Stimulated activated CD4-positive, alpha-beta T cell treated with anti-CD3 and anti-CD28 coated beads, Interleukin-2, amount 100 ng/mL, for 4 hours (primary cell): ENCODE measurements at places on chromosomes 5 and 9.

DNA sequence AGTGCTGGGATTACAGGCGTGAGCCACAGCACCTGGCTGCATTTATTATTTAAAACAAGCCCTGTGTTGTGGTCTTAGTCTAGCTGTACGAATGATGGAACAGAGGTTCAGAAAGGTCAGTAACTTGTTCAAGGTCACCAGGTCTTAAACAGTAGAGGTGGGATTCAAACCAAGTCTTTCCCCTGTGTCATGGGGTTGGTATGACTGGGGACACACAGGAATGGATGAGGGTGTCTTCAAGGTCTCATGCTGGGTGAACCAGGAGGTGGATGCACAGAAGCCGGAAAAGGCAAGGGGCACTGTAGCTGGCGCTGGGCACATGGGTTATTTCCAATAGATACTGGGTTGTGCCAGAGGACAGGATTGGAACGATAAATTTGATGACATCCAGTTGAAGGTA is 32.2 kb upstream of the TJP2 start:
- no peak for DNase-seq

DNA sequence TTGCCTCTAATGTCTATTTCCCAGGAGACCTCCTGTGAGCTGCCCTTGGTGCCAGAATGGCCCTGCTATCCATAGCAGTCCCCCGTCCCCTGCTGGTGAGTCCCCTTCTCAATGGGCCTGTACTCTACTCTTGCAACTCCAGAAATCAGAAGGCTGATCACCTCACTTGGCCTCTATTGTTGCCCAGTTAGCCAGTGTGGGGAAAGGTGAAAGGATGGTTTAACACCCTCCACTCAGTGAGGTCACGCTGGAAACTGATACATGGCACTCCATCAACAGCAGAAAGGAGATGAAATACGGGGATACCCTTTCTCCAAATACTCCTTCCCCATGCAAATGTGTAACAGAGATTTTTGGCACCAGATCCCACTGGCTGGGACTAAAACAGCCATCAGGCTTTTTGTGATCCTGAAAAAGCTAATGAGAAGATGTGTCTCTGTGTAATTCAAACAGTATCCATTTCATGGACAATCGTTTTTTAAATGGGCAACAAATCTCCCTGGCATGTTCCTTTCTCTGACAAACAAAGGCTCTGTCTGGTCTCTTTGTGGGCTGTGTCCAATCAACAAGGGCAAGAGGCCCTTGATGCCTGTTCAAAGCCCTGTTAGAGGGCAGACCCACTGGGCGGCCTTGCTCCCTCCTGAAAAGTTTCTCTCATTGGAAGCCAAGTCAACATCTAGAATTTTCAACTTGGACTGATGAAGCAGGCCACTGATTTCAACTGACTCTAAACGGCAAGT is 343.7 kb downstream of the SPOCK1 start:
- DNase-seq, result no peak

DNA sequence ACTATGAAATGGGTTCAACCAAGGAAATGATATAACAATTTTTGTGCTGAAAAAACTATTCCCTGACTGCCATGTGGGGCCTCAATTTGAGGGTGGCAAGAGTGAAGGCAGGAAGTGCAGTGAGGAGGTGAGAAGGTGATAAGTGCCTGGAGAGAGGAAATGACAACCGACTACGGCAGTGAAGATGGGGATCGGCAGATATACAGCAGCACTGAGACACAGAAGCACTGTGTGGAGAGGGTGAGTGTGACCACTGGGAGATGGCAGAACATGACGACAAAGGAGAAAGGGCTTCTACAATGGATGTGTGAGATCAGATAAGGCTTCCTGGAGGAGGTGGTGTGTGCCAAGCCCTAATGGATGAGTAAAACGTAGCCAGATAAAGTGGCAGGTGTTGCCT is 271.8 kb downstream of the TRIM32 start:
- DNase-seq, result no peak

DNA sequence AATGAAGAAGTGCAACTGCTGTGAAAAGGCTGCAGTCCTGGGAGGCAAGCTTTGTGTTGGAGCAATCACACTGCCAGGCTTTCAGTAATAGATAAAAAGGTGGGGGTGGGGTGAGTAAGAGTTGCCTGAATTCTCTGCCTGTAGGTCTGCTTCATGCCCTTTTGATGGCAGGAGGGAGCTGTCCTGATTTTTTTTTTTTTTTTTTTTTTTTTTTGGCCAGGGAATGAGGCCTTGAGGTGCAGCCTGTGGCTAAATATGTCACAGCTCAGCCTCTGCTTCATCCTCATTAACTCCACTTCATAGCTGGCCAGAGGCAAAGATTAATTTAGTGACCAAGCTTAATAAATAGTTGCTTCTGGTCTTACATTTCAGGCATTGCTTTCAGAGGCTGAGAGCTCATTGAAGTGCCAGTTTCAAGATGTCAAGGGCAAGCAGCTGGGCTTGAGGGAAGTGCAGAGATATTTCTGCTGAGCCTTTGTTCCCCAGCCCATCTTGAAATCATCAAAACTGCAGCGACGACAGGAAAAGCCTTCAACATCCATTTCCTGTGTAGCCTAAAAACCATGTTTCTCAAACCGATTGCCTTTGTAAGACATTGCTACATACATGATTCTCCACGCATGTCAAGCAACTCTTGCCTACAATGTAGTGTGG is 134.7 kb downstream of the MACIR start:
- no peak for DNase-seq

- no peak for DNase-seq
Observed at GRCh38 chr9:114282926-114283325, 40.0 kb upstream of the ORM1 start.

GRCh38 chr9:38227061-38227540 is 158.1 kb upstream of the SHB start:
- DNase-seq, result peak; percentile 57

DNA sequence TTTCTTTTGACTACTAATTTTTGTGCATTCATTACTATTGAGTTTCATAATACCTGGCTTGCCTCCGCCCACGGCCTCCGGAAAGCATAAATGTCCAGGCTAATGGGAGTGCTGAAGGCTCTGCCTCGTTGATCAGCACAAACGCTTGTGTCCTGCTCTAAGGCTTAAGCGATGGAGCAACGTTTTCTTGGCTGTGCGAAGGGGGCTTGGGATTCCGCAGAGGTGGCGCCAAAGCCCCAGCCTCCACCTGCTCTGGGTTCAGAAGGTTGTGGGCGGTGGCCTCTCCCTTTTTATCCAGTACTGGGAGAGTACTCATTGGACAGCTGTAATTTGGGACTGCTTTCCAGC is 19.7 kb downstream of the ANXA2R start:
- no peak for DNase-seq

DNA sequence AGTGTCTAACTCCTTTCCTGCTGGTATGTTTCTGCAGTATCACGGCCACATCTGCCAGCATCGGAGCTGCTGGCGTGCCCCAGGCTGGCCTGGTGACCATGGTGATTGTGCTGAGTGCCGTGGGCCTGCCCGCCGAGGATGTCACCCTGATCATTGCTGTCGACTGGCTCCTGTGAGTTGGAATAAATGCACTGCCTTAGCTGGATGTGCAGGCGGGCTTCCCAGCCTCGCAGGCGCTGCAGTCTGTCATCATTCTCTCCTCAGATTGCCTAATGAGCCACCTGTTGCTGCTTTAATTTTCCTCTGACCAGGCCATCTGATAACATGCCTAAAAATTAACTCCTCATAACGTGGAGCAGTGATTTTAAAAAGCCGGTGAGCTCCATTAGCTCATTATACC is 79.1 kb upstream of the PLPP6 start:
- no peak for DNase-seq

DNA sequence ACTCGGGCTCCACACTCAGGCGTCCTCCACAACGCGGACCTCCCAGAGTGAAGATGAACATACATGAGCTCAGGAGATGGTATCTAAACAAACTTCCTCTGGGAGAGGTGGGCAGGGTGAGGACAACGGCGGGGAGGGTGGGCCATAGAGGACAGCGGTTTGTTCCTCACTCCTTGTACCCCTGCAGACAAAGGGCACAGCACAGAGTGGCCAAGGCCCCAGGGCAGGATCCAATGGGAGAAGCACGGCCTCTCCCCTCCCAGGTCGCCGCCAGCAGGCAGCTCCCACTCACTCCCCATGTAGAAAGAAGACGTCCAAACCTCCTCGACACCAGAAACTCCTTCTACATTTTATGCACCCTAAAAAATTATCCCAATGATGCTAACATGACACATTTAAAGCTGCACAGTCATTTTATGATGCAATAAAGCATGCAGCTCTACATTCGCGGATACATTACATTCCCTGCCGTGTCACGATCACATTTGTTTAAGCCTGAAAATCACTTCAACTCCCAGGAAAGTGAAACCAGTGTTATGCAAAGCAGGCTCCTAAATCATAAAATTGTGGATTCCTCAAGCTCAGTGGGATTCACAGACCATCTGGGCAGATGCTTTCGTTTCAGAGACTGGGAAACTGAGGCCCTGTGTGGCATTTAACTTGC is 87.5 kb upstream of the SARDH start:
- DNase-seq, result no peak

- no peak for DNase-seq
Observed at GRCh38 chr9:5652821-5653220, 23.9 kb downstream of the RIC1 start.

DNA sequence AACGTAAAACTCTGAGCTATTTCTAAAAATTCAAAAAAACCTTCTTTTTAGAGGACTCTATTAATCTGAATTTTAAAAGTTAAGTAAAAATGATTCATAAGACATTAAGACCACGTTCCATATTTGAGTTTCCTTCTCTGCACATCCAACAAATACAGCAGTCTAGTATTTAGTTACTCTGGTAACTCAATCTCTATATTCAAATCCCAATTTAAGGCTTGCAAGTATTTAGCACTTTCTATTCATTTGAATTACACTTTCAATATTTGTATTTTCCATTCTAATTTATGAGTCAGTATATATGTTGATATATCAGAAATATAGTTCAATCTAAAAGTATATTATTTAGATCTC is 17.7 kb downstream of the RFX3 start:
- no peak for DNase-seq

- no peak for DNase-seq
Observed at GRCh38 chr9:114110180-114110579, 11.1 kb upstream of the KIF12 start.

- no peak for DNase-seq
Observed at GRCh38 chr5:157561110-157561509, 14.5 kb downstream of the ADAM19 start.

- no peak for DNase-seq
Observed at GRCh38 chr5:131114754-131115153, 50.3 kb downstream of the HINT1 start.

DNA sequence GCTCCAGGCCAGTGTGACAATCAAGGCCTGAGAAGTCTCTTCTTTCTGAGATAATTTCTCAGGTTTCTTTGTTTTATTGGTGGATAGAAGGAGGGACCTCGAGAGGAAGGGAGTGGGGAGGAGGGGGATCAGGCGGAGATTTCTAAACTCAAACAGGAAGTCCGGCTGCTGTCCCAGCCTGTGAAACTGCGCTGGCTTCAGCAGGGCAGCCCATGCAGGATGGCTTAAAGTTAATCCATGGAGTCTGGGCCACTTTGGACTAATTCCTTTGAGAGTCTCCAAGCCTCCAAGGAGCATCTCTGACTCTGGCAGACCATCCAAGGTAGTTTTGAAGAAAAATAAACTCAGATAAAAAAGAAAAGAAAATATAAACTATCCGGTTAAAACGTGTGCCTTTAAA is 378.5 kb downstream of the MLLT3 start:
- no peak for DNase-seq

GRCh38 chr9:136757751-136758140 is 297 bp downstream of the LCN8 start:
- DNase-seq, result no peak

DNA sequence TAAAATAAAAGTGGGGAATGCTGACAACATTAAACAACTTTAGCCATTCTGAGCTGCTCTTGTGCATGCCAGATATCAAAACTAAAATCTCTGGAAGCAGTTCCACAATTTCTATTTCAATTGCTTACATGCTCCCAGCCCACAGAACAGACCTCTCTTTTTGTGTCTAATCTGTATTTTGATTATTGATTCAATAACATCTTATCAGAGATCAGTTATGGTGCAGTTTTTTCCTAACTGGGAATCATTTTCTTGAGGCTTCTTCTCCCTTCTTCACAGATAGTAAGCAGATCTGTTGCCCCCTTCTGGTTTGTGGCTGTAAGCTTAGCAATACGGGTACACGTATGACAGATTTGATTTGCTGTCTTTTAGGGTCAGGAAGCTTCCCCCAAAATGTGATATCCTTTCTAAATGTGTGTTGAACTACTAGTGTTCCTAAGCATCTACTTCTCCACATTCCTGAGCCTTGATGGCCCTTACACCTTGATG is 39.4 kb downstream of the MRPS27 start:
- DNase-seq, result no peak

DNA sequence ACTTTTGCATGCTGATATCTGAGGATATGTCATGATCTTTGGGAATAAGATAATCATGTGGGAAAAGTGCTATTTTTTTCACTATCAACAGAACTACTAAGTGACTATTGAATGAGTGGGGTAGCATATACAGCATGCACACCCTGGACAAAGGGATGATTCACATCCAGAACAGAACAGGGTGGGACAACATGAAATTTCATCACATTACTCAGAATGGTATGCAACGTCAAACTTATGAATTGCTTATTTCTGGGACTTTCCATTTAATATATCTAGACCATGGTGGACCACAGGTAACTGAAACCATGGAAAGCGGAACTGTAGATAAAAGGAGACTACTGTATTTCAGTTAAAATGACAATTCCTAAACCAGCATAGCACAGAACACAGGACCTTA is 370.0 kb downstream of the HINT1 start:
- DNase-seq, result no peak

- DNase-seq, result no peak
Observed at GRCh38 chr5:74288448-74289108, 351.9 kb downstream of the ENC1 start.

DNA sequence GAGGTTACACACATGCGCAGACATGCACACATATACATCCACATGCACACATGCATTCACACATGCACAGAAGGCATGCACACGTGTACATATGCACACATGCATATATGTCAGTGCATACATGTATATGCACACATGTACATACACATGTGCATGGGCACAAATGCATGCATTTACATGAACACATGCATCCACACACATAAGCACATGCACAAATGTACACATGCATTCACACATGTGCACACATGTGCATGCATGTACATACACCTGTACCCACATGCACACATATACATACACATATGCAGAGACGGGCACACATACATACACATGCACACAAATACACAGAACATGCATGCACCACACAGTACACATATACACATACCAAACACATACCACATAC is 97.7 kb downstream of the SYK start:
- DNase-seq, result no peak

DNA sequence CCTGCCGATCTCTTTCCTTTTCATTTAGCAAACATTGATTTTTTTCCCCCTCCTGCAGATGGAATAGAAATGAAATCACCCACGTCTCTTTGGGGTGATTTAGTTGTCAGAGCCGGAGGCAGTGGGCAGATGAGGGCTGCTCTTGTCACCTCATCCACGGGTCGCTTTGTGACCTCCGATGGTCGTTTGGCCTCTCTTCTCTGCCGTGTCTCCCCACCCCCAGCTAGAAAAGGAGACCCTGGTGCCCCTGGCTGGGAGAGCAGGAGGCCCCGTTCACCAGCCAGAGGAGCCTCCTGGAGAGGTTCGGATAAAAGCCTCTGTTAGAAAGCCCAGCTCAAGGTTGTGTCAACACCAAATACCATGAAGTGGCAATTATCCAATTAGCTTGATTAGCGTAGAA is 21.6 kb upstream of the RXRA start:
- DNase-seq, result no peak

GRCh38 chr5:110288766-110289511 is 437.5 kb downstream of the TMEM232 start:
- no peak for DNase-seq
